Right ventricle myocardium superior (tissue), 1 donor: ENCODE measurements at places on chromosomes 7 and 10. TPM values are rescaled to one million over a fixed set of nuclear protein-coding genes. Genes with fewer than 3 reads are reported as not detected.

HSPA12A gene
- 15.9 TPM for total RNA-seq

BAIAP2L1 gene
- total RNA-seq = 1.6 TPM

ABI1 gene
- total RNA-seq = 23.9 TPM

ZNF467 gene
- 5.2 TPM for total RNA-seq

RAPGEF5 gene
- 11.1 TPM for total RNA-seq

SPDYE9 gene
- total RNA-seq = not detected

KLHDC10 gene
- total RNA-seq = 24.1 TPM

CPA4 gene
- not detected for total RNA-seq

FAM3C gene
- 36.5 TPM for total RNA-seq

AGAP4 gene
- total RNA-seq = 6.4 TPM

VAX1 gene
- not detected for total RNA-seq

INPP5A gene
- total RNA-seq = 99.1 TPM

SLC13A1 gene
- total RNA-seq = not detected

MYL10 gene
- total RNA-seq = not detected

ZNF800 gene
- total RNA-seq = 17.6 TPM

TRIM50 gene
- 0.51 TPM for total RNA-seq

C10orf62 gene
- 0.48 TPM for total RNA-seq

UCMA gene
- total RNA-seq = not detected

ENTPD1 gene
- 6.0 TPM for total RNA-seq

OR2A7 gene
- total RNA-seq = 0.51 TPM

CHST15 gene
- total RNA-seq = 3.0 TPM

CLEC5A gene
- 0.08 TPM for total RNA-seq

PNLIPRP1 gene
- not detected for total RNA-seq

TBRG4 gene
- 82.2 TPM for total RNA-seq

PRSS37 gene
- total RNA-seq = not detected

SPDYE8 gene
- total RNA-seq = not detected

AVL9 gene
- total RNA-seq = 13.8 TPM

KLLN gene
- total RNA-seq = 0.30 TPM

VIPR2 gene
- total RNA-seq = 15.2 TPM

OPALIN gene
- total RNA-seq = not detected

HOXA6 gene
- total RNA-seq = not detected

RPA3 gene
- 22.9 TPM for total RNA-seq

KAZALD1 gene
- total RNA-seq = 5.0 TPM

AKR1C3 gene
- total RNA-seq = 30.3 TPM

AKR1C4 gene
- total RNA-seq = not detected

LHFPL3 gene
- not detected for total RNA-seq

ASZ1 gene
- not detected for total RNA-seq

PPP1R9A gene
- 22.6 TPM for total RNA-seq

CALML5 gene
- total RNA-seq = not detected

GTPBP10 gene
- total RNA-seq = 28.1 TPM

TMEM213 gene
- total RNA-seq = not detected

CAMK1D gene
- total RNA-seq = 6.5 TPM

SLC18A3 gene
- total RNA-seq = not detected

ST8SIA6 gene
- 6.3 TPM for total RNA-seq
